Fibroblast of skin of right biceps (primary cell): ENCODE measurements at places on chromosomes 4 and X.

GRCh38 chr4:188819233-188819632, 680.0 kb downstream of the TRIML1 start:
- DNase-seq = peak; percentile 87

- DNase-seq = peak; percentile 25
Observed at GRCh38 chrX:18828832-18829404, 121.5 kb downstream of the PPEF1 start.

GRCh38 chrX:14193547-14193946, 163.9 kb upstream of the GEMIN8 start:
- no peak for DNase-seq

GRCh38 chr4:7087036-7087435, 19.2 kb upstream of the GRPEL1 start:
- no peak for DNase-seq

DNA sequence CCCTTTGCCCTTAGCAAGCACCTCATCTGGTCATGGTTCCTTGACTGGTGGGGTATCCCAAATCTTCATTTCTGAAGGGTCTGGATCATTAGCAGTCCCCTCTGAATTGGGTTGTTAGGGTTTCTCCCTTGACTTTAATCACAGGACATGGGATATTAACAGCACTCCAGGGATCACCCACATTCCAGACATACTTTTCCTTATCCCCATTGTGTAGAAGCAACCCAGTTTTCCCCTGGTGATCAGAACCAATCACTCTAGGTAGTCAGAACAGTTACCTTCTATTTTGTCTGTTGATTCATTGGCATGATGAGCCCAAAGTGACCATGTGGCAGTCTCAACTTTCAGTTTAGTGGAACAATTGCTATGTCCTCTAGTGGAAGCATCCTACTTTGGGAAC, 29.1 kb upstream of the GRSF1 start:
- no peak for DNase-seq

DNA sequence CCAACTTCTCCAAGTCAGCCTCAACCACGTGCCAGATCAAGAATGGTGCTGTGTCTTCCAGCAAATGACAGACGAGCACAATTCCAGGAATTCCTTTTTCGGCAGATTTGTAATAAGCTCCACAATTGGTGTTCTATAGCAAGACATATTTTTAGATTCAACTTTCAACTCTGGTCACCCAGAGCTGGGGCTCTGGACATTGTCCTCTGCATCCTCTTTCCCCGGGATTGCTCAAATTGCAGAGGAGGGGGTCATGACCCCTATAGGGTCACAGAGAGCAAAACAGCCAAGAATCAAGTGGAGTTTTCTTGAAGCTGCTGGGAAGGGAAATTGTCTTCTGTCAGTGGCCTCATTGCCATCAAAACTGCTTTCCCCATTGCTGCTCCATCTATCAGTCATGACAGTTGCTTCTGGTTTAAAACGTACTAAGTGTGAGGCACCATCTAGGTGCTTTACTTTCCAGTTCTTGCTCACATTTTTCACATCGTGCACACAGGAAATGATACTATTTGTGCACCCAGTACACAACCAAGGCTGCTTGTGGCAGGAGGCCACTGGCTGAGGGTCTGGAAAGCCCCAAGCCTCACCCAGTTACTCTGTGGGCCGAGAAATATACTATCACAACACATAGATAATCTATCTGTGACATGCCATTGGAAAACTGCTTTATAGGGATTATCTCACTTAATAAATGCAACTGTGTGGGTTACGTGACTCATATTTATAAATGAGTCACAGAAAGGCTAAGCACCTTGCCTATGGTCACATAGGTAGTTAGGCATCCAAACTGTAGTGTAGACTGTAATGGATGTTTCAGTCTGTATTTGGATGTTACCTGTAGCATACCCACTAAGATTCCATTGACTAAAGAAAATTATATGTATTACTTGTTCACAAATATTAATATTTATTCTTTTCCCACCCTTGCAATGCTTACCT, 91.7 kb upstream of the PHOX2B start:
- DNase-seq = no peak

DNA sequence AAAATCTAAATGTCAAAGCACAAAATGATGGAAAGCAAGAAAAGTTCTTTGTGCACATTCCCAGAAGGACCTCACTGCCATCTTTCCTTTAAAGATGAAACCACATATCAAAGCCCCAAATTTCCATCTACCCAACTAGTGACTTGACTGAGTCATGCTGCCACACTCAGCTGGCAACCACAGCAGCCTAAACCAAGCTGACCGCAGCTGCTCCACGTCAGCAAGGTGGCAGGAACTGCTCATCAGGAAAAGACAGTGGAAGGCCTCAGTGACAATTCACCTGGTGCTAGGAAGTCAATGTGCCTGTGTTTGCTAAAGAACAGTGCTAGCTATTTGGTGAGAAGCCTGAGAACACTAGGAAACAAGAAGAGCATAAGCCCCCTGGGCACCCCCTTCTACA, 26.1 kb downstream of the ACOX3 start:
- no peak for DNase-seq

- peak; percentile 83 for DNase-seq
Observed at GRCh38 chr4:41216294-41217019, 2.1 kb upstream of the APBB2 start.
